ENCODE measurements at places on chromosomes 1 and 21.

DNA sequence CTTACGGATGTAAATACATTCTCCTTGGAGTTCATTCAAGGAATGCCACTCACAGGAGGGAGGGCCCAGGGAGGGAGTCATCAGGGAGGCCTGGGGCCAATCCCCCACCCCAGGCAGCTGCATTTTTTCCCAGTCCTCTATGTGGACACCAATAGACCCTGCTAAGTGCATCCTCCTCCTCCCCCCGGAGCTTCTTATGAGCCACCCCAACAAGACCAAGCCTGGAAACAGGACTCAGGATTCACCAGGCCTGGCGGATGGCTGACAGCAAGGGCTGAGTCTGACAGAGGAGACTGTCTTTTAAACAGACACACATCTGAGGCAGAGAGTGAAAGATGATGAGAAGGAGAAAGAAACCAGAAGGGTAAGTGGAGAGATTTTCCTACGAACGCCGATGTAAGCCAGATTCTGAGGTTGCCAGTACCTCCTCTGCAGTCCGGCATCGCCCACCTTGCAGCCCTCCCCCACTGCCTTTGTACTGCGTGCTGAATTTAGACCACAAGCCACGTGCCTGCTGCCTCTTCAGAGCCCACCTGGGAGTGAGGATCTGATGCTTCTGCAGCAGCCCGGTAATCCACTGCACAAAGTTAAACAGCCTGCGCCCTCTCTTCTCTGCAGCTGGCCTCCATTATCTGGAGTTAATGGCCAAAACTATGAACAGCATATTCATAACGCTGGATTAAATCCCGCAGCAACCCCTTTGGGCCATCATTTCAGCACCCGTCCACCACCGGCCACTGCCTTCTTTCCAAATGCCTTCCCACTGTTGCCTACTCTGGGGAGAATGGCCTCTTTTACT, 17.6 kb upstream of the SFPQ start:
- no peaks in the 10 kb centered on the region for H3K27me3 ChIP-seq
- H3K4me1 ChIP-seq, result no peaks in the 10 kb centered on the region
- H3K36me3 ChIP-seq, result no peaks in the 10 kb centered on the region
- DNase-seq, result no peak
- no peak overlapping the region for H3K4me3 ChIP-seq

- no peak overlapping the region for H3K27ac ChIP-seq
- no peaks in the 10 kb centered on the region for H3K4me1 ChIP-seq
- DNase-seq, result no peak
- H3K27me3 ChIP-seq, result no peaks in the 10 kb centered on the region
- peaks cover 59% of the 10 kb centered on the region for H3K36me3 ChIP-seq
Observed at GRCh38 chr1:235111107-235111506, 17.5 kb downstream of the TOMM20 start.

- no peaks in the 10 kb centered on the region for H3K36me3 ChIP-seq
- no peak for DNase-seq
- H3K27ac ChIP-seq, result no peak overlapping the region
- no peaks in the 10 kb centered on the region for H3K27me3 ChIP-seq
- peaks cover 13% of the 10 kb centered on the region for H3K4me1 ChIP-seq
Observed at GRCh38 chr21:41863439-41863740, 15.8 kb downstream of the PRDM15 start.

DNA sequence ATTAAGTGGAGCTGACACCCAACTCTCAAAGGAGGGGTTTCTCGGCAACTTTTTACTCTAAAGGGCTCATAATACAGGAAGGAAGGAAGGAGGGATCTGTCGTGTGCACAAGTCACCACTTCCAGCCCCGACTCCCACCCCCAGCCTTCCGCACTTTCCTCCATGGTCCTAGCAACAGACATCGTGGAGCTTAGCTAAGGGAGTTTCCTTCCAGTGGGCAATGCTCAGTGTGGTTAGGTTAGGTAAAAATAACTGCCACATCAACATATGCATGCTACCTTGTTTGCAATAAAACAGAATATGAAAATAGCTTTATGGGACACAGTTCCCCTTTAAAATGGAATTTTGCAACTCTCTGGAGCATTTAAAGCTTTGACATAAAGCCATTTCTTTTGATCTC, 35.2 kb downstream of the KANK4 start:
- peaks cover 20% of the 10 kb centered on the region for H3K4me1 ChIP-seq
- H3K4me3 ChIP-seq, result no peak overlapping the region
- DNase-seq, result no peak

DNA sequence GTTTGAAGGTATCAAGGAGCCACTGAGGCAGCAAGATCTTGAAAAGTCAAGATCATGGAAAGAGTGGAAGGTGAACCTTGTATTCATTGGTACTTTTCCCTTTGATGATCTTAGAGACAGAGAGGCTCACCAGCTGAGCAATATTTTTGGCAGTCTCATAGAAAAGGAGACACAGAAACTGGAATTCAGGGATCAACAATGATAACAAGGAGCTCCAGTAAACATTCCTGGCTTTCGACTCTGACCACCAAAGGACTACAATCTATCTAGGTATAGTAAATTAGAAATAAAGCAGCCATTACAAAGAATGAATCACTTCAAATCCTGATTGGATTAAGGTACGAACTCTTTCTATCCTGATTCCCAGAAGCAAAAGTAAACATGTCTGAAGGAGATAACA, 615.4 kb downstream of the KIF26B start:
- H3K36me3 ChIP-seq, result no peaks in the 10 kb centered on the region
- peak; percentile 74 for DNase-seq
- H3K27ac ChIP-seq, result peak overlapping the region; percentile 12
- H3K27me3 ChIP-seq, result no peaks in the 10 kb centered on the region
- no peak overlapping the region for H3K4me3 ChIP-seq

- peak; percentile 31 for DNase-seq
- H3K27ac ChIP-seq, result no peak overlapping the region
- no peak overlapping the region for H3K4me3 ChIP-seq
- peaks cover 4% of the 10 kb centered on the region for H3K4me1 ChIP-seq
- no peaks in the 10 kb centered on the region for H3K36me3 ChIP-seq
- peaks cover 36% of the 10 kb centered on the region for H3K27me3 ChIP-seq
Observed at GRCh38 chr1:26417111-26417759, 6.6 kb downstream of the LIN28A start.

GRCh38 chr1:214417545-214418210, 133.7 kb downstream of the PTPN14 start:
- no peak for DNase-seq
- H3K36me3 ChIP-seq, result peaks cover 11% of the 10 kb centered on the region
- no peak overlapping the region for H3K27ac ChIP-seq
- no peak overlapping the region for H3K4me3 ChIP-seq
- H3K27me3 ChIP-seq, result no peaks in the 10 kb centered on the region

DNA sequence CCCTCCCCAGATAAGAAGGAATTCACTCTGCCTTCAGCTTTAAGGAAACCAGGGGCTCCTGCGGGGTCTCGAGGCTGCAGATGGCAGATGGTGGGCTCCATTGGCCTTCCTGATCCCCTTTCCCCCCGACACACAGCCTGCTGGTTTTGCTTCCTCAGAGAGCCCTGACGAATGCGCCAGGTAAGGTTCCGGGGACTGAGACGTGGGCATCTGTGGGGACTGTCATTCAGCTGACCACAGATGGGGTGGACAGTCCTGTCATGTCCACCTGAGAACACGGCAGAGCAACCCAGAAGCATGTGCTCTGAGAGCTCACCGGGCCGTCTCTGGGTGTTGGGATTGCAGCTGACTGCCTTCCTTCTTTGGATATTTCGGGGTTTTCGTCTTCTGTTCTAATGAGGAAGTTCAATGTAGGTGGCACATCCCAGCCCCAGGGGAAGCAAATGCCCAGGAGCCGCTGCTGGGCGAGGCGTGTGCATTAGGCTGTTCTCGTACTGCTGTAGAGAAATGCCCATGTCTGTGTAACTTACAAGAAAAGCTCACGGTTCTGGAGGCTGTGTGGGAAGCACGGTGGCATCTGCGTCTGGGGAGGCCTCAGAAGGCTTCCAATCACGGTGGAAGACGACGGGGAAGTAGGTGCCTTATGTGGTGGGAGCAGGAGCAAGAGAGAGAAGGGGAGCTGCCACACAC, 22.6 kb upstream of the TTC34 start:
- H3K27me3 ChIP-seq, result no peaks in the 10 kb centered on the region
- H3K4me1 ChIP-seq, result no peaks in the 10 kb centered on the region
- H3K4me3 ChIP-seq, result no peak overlapping the region
- no peak overlapping the region for H3K27ac ChIP-seq

DNA sequence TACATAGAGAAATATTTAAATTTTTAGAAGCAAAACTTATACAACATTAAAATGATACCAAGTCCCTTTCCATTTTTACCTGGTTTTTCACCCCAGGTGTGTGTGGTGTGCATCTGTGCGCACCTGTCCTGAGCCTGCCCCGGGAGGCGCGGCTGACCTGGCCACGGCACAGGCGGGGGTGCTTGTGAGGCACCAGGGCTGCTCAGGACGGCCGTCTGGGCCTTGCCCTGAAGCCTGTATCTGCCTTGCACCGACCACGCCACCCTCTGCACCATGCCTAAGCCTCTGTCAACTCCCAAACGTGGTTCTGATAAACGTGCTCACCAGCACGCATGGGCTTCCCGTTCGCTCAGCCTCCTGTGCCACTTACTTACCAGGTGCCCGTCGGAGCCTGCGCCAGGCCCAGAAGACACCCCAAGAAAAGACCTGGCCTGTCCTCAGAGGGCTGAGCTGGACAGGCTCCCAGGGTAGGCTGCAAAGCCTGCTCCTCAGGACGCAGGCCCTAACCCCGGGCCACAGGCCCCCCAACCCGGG, 20.9 kb downstream of the PANK4 start:
- H3K27ac ChIP-seq, result no peak overlapping the region
- no peak overlapping the region for H3K4me3 ChIP-seq
- no peaks in the 10 kb centered on the region for H3K36me3 ChIP-seq

DNA sequence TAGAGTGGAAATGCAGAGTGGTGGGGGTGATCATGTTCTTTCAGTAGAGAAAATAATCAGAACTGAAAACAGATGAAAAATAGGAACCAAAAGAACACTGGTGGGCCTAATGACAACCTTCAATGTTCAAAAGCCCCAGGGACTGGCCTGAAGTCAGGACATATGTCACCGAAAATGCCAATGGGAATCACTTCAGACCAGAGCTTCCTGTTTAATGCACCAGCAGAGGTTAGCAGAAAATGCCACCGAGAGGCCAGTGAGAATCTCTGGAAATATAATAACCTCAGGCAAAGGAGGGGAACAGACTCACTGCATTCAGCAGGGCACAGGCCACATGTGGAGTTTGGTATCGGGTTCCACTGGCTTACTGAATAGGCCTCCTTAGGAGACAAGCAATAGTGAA, 15.9 kb upstream of the CD58 start:
- no peak overlapping the region for H3K4me3 ChIP-seq
- H3K27me3 ChIP-seq, result no peaks in the 10 kb centered on the region
- H3K36me3 ChIP-seq, result no peaks in the 10 kb centered on the region

All from astrocyte (in vitro differentiated cells and primary cell).